Cortex of kidney (tissue), 1 donor: ENCODE measurements at places on chromosomes 12 and 14.

- no peak for DNase-seq
These were observed 118.6 kb upstream of the MYL2 start for GRCh38 chr12:111038941-111039340.

GRCh38 chr12:88015825-88016224 is 13.4 kb downstream of the C12orf50 start:
- DNase-seq: no peak

- DNase-seq: no peak
These were observed 7.4 kb downstream of the NKX2-1 start for GRCh38 chr14:36512585-36513003.

DNA sequence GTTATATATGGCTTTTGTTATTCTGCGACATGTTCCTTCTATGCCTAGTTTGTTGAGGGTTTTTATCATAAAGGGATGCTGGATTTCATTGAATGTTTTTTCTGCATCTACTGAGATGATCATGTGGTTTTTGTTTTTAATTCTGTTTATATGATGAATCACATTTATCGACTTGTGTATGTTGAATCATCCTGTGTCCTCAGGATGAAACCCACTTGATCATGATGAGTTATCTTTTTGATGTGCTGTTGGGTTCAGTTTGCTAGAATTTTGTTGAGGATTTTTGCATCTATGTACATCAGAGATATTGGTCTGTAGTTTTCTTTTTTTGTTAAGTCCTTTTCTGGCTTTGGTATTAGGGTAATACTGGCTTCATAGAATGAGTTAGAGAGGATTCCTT is 291.2 kb downstream of the AKAP6 start:
- no peak for DNase-seq

- no peak for DNase-seq
These were observed 1.3 kb upstream of the ARHGAP5 start for GRCh38 chr14:32075672-32076277.

DNA sequence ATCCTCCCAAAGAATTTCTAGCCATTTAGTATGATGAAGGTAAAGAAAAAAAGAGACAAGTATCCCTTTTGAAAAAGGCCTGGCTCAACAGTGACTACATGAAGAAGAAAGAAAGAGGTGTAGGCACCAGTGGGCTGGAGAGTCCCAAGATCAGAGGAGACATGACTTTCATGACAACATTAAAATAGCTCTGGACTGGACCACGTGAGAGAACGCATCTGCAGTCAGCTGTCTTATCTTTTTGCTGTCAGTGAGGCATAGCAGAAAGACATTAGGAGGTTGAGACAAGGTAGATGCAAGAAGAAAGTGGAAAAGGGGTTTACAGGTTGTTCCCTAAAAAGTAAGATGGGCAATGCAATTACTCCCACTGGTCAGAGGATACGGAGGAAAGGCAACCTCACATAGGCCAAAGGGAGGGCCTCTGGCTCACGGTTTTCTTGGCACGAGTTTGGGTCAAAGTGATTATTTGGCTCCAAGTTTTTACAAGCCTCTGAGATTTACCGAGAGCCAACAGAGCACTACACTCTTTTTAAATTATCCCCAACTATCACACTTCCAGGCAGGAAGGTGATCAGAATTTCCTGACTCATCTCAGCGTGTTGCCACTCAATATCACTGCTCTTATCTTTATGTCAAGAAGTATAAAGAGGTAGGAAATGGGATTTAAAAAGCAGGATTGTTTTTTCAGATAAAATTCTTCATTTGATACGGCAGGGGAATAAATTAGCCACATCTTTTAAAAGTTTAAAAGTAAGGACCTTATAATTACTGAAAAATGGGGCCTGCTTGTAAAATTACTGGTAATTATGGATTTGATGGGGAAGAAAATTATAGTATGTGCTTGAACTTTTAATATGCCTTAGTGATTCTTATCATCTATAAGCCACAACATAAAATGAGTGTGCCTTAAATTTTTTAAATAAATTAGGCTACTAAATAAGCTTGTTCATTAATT is 29.2 kb downstream of the TMTC1 start:
- DNase-seq: no peak

DNA sequence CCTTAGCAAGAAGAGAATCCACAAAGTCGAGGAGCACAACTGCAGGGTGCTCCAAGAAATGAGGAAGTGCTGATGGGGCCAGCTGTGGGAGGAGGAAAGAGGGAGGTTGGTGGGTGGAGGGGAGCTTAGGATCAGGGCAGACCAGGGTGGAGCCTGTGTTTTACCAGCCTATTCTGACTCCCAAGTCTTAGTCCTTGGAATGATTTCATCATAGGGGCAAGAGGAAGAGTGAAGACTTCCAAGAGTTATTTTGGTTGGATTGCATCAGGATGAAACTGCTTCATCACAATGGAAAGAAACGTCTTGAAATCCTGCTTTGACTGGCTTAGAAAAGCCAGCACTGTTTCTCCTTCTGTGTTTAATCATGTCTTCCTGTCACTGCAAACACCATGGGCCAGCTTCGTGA is 194.0 kb downstream of the DPF3 start:
- no peak for DNase-seq
